RPMI8226 (cell line): ENCODE measurements at places on chromosomes 2 and 18.

DNA sequence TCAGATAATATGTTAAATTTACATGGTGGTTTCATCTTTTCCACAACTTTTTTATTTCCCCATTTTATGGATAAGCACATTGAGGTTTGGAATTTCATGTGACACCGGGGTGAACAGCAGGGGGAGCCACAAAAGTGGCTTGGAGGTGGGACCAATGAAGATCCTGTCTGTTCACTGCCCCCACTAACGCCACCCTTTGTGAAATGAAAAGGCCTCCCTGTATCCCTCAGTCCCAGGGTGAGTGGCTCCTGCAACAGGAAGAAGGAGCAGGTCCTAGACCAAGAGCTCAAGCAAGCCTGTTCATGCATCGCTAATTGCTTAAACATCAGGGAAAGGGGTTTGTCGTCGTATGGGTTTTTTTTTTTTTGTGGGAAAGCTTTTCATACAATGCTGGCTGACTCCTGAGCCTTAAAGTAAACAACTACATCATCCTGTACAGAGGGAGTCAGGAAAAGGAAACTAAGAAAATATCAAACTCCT, 267.8 kb upstream of the EPAS1 start:
- no peak for DNase-seq

- DNase-seq: no peak
These were observed 68.9 kb upstream of the STPG4 start for GRCh38 chr2:47223980-47224379.

GRCh38 chr2:216799873-216800431, 59.9 kb downstream of the TNP1 start:
- no peak for DNase-seq

DNA sequence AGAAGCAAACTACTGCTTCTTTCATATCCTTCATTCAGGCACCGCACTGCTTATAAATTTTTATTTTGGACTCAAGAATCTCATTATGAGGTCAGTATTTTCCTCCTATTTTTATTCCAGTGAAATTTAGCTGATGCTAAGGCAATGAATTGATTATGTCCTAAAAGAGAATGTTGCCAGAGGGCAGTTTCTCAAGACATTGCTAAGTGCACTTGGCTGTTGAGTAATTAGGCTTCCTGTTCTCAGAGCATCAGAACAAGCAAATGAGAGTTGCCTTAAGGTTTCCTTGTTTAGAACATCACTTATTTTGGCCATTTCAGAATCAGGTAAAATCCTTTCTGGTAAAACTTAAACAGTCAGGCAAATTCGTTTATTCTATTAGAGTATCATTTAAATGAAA, 548.6 kb upstream of the ZEB2 start:
- DNase-seq: no peak

DNA sequence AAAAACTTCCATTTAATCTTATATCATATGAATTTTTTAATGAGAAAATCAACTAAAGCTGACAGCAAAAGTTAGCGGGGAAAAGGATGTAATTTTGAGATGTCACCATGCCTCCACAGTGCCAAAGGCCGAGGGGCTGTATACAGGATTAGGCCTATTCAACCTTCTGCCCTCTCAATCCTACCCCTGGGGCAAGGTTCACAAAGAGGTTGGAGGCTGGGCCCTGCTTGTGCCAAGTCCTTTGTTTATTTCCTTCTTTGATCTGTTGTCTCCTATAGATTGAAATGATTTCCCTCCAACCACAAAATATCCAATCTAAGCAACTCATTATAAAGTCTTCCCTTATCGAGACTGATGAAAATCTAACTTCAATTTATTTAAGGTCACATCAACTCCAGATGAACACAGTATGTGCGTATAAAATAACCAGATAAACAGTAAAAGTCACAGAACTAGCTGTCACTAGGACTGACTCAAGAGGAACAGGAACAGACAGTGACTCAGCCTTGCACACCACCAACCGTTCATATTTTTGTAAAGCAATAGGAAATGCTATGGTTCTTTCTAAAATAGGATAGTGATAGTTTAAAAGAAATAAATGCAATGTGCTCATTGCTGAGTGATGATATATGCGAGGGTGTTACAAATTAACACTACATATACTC, 95.8 kb downstream of the SLC25A12 start:
- DNase-seq: no peak

DNA sequence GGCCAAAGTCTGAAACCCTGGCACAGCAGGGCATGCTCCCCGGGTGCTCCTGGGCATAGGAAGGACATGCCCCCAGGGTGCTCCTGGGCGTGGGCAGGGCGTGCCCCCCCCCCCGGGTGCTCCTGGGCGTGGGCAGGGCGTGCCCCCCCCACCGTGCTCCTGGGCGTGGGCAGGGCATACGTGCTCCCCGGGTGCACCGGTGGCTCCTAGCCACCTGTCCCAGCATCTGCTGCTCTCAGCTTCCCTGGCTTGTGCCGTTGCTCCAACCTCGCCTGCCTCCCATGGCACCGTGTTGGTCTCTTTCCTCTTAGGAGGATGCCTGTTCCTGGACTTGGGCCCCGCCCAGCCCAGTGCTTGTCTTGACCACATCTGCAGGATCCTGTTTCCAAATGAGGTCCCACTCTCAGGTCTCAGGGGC, 95.6 kb upstream of the CTDP1 start:
- no peak for DNase-seq

DNA sequence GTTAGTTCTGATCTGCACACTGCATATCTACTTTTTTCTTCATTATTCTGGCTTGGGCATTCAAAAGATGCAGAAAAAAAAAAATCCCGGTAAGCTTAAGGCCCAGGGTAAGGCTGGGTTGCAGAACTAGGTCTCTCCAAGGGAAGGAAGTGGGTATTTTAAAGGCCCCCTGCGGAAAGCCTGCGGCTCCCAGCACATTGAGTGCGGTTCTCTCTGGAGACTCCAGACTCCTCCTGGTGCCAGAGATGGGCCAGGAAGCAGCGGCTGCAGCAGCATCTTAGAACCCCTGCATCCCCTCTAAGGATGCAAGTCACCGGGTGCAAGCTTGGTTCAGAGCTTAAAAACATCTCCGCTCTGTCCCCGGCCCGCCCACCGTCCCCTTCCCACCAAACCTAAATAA, 49.5 kb downstream of the TGIF1 start:
- DNase-seq: no peak

DNA sequence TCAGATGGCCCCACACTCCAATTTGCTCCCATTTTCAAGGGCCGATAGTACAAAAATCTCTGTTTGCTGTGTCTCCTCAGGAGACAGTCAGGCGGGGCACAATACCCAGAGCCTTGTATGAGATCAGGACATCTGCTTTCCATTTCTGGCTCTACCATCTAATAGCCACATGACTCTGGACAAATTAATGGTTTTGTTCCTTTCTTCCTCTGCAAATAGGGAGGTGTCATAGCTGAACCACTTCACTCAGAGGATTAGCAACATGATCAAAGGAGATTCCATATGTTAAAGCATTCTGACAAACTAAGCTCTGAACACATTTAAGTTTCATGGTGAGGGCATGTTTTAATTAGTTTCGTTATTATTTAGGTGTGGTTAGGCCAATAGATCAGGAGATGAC, 602.1 kb upstream of the SYT4 start:
- DNase-seq: no peak

GRCh38 chr2:242038166-242038927, 168.8 kb downstream of the RTP5 start:
- no peak for DNase-seq

DNA sequence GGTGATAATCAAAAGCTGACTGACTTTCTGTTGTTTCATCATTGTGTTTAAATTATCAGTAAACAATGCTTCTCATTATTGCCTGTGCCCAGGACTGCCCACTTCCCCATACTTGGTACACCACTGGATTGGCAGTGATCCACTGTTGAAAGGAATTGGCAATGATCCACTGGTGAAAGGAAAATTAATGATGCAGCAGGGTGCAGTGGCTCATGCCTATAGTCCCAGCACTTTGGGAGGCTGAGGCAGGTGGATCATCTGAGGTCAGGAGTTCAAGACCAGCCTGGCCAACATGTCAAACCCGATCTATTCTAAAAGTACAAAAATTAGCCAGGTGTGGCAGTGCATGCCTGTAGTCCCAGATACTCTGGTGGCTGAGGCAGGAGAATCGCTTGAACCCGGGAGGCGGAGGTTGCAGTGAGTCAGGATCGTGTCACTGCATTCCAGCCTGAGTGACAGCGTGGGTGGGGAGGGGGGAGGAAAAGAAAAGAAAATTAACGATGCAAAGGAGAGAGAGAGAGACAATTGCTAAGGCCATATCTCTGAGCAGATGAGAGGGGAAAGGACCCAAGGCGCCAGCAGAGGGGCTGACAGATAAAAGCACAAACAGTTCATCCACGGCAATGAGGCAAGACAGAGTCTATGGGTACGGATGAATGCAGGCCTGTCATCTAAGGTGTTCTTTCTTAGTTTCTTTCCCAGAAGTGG, 10.2 kb upstream of the GTF2A1L start:
- DNase-seq: no peak

DNA sequence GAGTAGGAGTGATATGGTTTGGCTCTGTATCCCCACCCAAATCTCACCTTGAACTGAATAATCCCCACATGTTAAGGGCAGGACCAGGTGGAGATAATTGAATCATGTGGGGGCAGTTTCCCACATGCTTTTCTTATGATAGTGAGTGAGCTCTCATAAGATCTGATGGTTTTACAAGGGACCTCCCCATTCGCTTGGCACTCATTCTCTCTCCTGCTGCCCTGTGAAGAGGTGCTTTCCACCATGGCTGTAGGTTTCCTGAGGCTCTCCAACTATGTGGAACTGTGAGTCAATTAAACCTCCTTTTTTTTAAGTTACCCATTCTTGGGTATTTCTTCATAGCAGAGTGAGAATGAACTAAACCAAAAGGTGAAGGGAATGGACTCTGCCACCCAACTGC, 207.5 kb downstream of the LOXHD1 start:
- DNase-seq: no peak

DNA sequence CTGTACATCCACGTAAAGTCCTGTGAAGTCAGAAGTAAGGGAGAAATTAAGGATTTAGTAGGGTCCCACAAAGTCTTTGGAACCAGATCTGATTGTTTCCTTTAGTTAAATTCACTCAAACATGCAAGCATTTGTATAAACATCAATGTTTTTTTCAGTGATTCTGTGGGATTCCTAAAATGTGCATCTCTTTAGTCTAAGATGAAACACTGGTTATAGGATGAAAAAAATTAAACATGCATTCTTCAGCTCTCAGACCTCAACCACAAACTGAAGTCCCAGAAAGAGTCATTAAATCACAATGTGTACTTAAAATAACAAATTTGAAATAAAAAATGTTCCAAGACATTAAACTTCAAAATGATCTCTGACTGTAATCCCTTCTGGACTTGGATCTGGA, 76.5 kb upstream of the APCDD1 start:
- no peak for DNase-seq

DNA sequence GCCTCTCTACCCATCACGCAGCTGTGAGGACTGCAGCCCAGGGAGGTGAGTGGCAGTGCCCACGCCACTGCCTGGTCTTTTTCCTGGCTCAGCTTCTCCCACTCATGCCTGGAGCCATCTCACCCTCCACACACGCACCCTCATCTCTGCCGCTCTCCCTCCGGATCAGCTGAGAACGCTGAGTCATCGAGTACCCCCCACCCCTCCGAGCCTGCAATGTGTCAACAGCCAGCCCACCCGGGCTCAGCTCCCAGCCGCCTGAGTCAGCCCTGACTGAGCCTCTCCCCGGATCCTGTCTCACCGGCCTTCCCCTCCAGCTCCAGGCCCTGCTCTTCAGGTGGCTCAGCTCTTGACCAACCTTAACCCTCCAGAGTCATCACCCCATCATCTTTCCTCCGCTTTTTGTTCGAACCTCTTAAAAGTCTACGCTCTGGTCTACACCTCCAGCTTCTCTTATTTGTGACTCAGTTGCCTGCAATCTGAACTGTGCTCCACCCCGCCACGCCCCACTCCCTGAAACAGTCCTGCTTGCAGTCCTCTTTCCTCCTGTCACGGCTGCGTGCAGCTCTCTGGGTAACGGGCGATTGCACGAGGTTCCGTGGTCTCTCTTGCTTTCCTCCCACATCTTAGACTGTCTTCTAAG, 94.4 kb upstream of the ASAP2 start:
- no peak for DNase-seq

GRCh38 chr2:176491172-176491904, 222.1 kb downstream of the MTX2 start:
- peak; percentile 43 for DNase-seq

- DNase-seq: peak; percentile 35
These were observed 48.4 kb downstream of the NPPC start for GRCh38 chr2:231877533-231878456.

GRCh38 chr18:58348517-58348916, 280.4 kb downstream of the ALPK2 start:
- no peak for DNase-seq

GRCh38 chr2:20222769-20223406, 2.0 kb downstream of the SDC1 start:
- DNase-seq: peak; percentile 49

GRCh38 chr2:196849895-196850294, 40.7 kb upstream of the C2orf66 start:
- DNase-seq: no peak

DNA sequence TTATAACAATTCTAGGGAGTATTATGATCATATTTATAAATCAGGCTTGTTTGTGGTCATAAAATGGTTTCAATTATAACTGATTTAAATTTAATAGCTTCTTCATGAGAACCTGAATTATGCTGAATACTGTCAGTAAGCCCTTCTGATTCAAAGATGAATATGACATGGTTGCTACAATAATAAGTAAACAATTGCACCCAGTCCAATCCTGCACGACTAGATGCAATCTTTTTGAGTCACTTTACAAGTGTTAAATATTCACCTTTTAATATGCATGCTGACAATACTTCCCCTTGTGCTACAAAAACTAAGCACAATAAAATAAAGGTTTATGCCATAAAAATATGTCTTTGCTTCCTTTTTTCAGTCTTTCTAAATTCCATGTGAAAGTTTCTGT, 325.2 kb downstream of the KCNJ3 start:
- no peak for DNase-seq

GRCh38 chr2:233466991-233467603, 99.5 kb downstream of the USP40 start:
- DNase-seq: no peak

- no peak for DNase-seq
These were observed 367.8 kb upstream of the HS6ST1 start for GRCh38 chr2:128686497-128686859.

GRCh38 chr2:232322560-232323327, 55.8 kb upstream of the ALPP start:
- DNase-seq: no peak

DNA sequence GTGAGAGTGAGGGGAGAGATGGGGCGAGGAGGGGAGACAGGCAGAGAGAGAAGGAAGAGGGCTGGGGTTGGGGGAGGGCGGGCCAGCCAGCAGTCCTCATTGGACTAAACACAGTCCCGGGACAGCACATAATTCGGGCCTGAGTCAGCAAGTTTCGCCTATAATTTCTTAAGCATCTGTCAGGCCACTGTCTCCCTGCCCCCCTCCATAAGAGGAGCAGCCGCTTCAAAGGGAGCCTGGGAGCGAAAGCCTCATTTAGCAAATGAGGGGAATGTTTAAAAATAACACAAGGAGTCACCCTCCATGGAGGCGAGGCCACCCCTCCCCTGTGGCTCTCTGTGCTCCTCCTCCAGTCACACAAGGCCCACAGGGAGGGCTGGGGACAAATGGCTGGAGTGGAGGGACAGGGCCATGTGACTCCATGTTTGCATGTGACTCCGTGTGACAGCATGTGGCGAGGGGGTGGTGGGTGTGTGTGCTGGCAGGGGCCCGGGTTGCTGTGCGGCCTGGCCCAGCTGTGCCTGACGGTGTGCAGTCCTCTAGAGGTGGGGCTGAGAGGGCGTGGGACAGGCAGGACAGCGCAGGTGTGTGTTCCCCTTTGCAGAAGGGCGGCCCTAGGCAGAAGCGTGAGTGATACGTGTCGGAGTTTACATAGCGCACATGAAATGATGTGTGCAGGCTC, 162.4 kb downstream of the CELF4 start:
- DNase-seq: peak; percentile 49
